ENCODE measurements at places on chromosomes 2 and 18.

GRCh38 chr2:203691149-203691548 is 15.3 kb upstream of the CD28 start:
- DNase-seq = no peak

DNA sequence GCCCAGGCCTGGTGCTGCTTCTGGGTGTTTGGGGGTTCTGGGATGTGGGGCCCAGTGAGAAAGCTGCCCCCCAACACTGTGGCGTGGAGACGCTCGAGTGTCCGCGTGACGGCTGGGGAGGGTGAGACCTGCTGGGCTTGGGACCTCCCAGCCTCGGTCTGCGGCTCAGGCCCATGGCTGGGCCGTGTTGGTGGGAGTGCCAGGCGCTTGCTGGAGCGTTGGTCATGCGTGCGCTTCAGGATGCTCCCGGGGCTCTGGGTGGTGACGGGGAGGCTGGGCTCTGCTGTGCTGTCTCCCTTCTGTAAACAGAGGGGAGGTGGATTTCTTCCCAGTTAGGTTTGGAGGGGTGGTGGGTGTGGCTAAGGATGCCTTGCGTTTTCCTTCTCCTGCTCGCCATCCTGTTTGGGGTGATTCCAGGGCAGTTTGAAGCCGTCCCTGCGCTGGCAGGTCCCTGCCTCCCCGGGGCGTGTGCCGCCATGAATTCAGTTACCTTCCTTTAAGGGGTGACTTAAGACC is 606 bp downstream of the GAL3ST2 start:
- DNase-seq = no peak

- peak; percentile 17 for DNase-seq
Measured at GRCh38 chr18:79525556-79526467, 130.1 kb downstream of the NFATC1 start.

GRCh38 chr2:228630786-228631185 is 449.3 kb upstream of the SPHKAP start:
- DNase-seq = no peak

DNA sequence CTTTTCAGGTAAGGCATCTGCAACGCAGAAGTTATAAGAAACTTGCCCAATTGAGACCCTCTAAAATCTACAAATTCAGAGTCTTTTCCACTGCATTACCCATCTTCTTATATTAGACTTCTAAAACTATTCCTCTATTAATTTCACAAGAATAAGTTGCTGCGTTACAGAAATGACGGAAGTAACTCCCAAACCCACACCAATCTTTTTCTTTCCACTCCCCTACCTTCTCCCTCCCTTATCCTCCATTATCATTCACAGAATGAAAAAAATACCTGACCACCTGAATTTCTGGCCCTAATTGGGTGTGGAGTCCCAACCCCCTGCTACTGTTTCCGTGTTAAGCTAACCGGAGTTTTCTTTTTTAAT is 689 bp downstream of the RPRD1A start:
- no peak for DNase-seq

DNA sequence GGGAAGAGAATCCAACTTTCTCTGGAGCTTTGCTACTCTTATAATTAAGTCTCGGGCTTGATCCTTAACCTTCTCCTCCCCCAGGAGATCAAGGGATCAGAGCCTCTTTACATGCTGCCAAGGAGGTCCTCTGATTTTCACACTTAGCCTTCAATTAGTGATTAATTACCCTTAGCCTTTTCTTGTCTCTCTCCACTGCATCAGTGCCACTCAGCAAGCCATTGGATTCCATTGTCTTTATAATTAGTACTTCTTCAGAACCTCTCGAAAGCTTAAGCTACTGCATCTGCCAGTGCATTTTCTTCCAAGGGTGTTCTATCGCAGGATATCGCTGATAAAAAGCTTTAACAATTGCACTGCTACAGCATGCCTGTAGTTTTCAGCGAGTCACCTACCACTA is 477.0 kb upstream of the MEIS1 start:
- no peak for DNase-seq

DNA sequence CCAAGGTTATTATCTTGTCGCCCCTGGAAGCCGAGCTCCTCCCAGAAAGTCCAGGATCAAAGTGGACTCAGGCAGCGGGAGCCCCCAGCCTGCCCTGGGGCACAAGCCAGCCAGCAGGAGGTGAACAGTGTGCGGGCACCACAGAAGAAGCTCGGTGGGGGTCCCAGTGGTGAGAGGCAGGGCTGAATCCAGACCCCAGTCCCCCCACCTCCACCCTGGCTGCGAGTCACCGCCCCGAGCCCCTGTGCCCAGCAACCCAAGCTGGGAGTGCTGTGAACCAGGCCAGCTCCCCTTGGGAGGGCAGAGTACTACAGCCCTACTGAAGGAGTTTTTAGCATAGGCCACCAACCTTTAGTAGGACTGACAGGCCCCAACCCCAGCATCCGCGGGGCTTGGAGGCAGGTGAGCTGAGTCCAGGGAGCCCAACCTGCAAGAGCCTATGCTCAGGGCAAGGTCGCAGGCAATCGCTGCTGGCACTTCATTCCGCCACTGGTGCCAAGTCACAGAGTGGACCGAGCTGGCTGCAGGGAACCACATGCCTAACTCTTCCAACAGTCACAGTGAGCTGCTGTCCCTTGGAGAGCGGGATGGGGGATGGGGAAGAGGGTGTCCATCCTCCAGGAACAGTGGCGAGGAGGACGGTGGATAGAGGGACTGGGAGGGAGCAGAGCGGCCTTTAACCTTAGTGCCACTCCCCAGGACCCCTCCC is 3.0 kb downstream of the PIEZO2 start:
- DNase-seq = no peak

- DNase-seq = no peak
Measured at GRCh38 chr2:76283350-76283749, 572.6 kb upstream of the GCFC2 start.

GRCh38 chr2:133171393-133172004 is 396.8 kb downstream of the NCKAP5 start:
- peak; percentile 64 for DNase-seq

DNA sequence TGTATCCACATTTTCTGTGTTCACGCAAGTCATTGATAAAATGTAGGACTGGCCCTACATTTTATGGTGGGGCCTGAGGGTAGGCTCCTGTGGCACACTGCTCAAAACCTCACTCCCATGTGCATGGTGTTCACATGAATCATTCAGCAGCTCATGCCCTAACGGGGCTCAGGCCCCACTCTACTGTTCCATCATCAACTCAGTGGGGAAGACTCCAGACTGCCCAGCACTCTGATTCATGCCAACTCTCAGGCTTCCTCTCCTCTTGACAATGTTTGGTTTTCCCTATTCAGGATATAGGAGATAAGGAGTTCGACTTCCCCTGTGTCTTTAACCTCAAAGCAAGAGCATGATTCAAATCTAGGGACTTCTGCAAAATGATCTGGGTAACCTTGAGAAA is 92.0 kb upstream of the BOD1L2 start:
- no peak for DNase-seq

DNA sequence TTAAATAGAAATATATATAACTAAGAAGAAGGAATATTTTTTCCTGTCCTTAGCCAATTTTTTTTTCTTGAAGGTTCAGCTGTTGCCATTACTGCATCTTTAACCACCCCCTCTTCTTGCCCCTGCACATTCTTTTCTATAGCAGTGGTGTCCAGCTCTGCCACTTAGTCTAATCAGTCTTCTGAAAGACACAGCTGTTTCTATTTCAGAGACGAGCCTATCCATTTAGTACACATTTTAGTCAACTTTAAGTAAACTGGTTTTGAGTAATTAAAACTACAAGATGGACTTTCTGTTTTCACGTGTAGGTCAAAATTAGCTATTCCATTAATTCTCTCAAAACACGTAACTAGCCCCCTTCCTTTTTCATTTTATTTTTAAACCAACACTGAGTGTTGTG is 21.0 kb downstream of the SPOPL start:
- DNase-seq = no peak

DNA sequence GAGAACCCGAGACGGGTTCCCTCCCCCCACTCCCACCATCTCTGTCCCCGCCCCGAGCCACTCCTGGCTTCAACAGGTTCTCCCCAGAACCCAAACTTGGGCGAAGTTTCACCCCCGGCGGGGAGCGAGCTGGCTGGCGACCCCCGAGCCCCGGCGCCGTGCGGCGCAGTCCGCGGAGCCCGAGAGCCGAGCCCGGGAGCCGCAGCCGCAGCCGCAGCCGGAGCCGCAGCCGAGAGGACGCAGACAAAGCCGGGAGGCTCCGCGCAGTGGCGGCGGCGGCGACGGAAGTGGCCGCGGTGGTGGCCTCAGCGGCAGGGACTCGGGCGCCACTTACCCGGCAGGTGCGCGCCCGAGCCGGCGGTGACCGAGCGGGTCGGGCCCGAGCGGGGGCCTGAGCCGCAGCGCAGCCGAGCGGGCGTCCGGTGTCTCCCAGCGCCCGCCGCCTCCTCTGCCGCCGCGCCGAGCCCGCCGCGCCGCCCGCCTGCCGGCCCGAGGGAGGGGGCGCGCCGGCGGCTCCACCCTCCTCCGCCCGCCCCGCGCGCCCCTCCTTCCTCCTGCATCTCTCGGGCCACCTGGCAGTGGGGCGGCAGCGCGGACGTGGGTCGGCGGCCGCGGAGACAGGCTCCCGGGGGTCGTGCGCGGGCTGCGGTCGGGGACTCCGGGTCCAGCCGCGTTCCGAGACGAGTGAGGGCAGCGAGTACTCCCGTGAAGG is at the start of gene ECEL1:
Gene ECEL1, minus strand, starts transcription at position 450 of the 712 bp plus-strand sequence. CDS start 1,181 bp downstream, outside the sequence.
- DNase-seq = no peak

GRCh38 chr2:193963472-193964119 is 1693.4 kb upstream of the SLC39A10 start:
- DNase-seq = peak; percentile 64

DNA sequence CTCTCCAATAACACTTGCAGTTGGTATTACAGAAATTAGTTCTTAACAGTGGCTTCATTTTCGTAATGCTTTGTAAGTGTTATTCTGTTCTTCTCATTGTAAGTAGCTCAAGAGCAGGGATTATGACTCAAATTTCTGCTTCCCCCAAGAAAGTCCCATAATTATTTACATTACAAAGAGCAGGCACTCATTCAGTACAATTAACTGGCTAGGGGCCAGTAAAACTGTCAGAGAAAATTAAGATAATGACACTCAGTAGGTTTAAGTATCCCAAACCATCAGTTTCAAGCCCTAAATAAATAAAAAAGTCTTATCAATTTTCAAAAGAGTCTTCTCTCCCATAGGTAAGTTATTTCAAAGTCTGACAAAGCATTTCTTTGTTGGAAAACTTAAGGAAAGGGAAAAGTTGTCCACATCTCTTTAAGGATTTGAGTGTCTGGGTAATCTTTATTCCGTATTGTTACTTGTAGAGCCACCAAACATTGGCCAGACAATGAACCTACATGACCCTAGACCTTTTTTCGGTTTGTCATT is 137.1 kb downstream of the ARHGAP28 start:
- no peak for DNase-seq

- no peak for DNase-seq
Measured at GRCh38 chr2:172985139-172985892, 90.3 kb upstream of the MAP3K20 start.

DNA sequence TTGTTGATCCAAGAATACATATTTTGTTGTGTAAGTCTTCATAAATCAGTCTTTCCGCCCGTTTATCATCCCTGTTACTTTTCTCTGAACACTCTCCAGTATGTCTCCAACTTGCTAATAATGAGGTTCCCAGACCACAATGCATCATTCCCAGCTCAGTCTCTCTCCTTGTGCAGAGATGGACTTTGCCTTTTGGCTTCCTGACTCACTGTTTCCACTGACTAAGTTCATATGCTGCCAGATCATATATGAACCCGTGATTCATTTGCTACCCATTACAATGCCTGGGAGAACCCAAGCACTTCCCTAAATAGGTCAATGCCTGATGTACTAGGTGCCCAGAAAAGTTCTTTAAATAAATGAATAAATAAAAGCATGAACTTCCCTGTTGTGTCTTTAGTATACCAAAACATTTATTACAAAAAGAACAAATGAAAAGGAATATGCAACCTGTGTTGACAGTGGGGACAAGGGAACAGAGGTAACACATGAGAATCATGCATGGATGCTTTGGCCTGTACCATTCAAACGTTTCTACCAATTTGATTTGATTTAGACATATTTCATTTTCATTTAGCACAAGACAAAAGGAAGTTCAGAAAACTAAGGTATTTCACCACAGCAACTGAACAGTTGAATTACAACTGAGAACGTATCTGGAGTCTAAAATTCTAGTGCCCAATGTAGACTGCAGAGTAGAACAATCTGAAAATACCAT is 215.4 kb upstream of the HNRNPA3 start:
- DNase-seq = peak; percentile 96

DNA sequence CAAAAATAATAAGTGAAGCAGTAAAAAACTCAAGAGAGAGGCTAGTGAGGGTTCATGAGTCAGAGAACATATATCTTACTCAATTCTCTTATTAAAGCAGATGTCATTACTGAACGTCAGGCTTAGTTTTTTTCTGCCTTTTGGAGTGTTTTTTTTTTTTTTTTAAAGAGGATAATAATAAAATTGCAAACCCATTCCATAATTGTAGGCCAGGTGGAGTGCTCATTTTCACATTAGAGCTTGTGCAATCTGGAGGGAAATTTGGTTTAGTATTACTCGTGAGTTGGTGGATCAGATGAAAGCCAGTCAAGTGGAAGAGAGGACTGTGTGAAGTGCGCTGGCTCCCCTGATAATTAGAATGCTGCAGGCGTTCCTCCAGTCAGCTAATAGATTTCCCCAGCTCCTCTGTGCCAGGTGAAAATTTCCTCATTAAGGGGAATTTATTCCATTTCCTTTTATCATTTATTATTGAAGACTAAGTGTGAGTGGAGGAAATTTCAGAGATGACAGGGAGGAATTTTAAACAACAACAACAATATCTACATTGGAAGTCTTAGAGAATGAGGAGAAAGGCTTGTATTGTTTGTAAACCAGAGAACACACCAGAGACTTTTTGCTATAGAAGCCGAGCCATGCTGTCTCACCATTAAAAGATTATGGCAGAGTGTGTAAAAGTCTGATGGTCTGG is 74.6 kb downstream of the CPS1 start:
- no peak for DNase-seq

- no peak for DNase-seq
Measured at GRCh38 chr2:201269764-201270163, 9.4 kb downstream of the CASP8 start.

DNA sequence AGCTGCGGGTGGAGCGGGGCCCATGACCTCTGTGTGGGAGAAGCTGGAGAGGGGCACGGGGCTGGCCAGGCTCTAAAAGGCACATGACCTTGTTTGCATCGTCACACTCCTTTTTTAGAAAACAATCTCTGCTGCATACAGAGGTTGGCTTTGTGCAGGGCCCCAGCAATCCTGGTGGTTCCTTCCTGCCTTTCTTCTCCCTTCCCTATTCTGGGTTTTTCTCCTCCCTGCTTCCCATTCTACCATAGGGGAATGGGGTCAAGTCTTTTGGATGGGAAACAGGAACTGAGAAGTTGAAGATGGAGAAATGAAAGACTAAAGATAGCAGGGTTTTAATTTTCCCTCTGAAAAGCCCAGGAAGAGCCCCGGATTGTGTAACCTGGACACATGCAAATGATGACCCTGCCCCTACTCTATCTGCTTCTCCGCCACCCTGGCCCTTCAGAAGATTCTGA is 53.9 kb downstream of the ASAP2 start:
- no peak for DNase-seq

- DNase-seq = peak; percentile 51
Measured at GRCh38 chr18:26549263-26550094, 1.1 kb upstream of the KCTD1 start.
